ENCODE measurements at places on chromosomes 7 and 10. TPM values are rescaled to one million over a fixed set of nuclear protein-coding genes. Genes with fewer than 3 reads are reported as not detected.

ASB15 gene
- not detected for total RNA-seq

LHFPL3 gene
- total RNA-seq, result not detected

ZNF853 gene
- 0.27 TPM for total RNA-seq

AKR1C8 gene
- total RNA-seq, result 1.4 TPM

COX15 gene
- 39.6 TPM for total RNA-seq

SPDYE16 gene
- total RNA-seq, result 0.05 TPM

PHKG1 gene
- total RNA-seq, result 1.5 TPM

UCMA gene
- not detected for total RNA-seq

AKR1C3 gene
- total RNA-seq, result 2.9 TPM

HSPA14 gene
- total RNA-seq, result 23.2 TPM

ZNF775 gene
- 6.3 TPM for total RNA-seq

CALML5 gene
- not detected for total RNA-seq

FRMPD2 gene
- not detected for total RNA-seq

SRRT gene
- total RNA-seq, result 229 TPM

CFAP43 gene
- not detected for total RNA-seq

CAV2 gene
- total RNA-seq, result not detected

C10orf105 gene
- total RNA-seq, result 0.42 TPM

Data from T-helper 1 cell treated with Interleukin-12 subunit alpha and Interleukin-12 subunit beta and Interleukin-4 antibody, amounts not matched to agents 30 ng/mL and 1 ng/mL, for 36 hours (primary cell).